ENCODE measurements at places on chromosomes 11 and 22.

DNA sequence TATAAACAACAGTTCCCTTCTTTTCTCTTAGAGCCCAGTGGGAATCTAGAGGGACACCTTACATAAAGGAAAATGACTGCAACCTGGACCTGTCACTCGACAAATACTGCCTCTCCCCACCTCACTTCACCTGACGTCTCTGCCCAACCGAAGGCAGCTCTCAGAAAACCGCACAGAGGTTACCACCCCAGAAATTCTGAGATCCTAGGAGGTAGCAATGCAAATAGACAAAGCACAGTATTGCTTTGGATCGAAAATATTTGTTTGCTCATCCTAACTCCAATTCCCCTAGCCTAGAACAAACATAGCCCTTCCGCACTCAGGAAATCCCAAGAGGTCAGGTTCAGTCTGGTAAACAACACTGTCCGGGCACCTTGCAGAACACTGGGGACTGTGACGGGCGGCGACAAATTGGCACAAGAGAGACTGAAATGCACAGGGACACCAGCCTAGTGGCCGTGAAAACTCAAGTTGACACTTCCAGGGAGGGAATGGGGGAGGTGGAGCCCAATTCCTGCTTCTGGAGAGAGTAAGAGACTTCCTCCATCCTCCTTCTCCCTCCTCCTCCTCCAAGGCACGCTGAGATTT, 420 bp upstream of the TRIM44 start:
- DNase-seq = no peak

DNA sequence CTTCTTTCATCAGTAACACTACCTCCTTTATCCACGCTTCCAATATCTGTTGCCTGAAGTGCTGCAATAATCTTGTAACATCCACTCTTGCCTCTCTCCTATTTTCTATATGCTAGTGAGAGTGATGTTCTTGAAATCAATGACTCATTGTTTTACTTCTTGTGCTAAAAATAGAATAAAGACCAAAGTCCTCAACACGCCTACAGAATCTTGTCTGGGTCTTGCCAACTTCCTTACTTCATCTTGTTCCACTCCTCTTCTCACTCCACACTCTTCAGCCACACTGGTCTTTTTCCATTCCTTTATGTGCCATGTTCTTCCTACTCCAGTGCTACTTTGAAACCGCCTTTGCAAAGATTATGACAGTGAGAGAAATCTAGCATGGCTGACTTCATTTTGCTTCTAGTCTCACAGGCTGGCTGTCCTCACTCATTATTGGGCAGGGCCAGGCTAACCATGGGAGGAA, 136.4 kb downstream of the CCDC81 start:
- DNase-seq = no peak

DNA sequence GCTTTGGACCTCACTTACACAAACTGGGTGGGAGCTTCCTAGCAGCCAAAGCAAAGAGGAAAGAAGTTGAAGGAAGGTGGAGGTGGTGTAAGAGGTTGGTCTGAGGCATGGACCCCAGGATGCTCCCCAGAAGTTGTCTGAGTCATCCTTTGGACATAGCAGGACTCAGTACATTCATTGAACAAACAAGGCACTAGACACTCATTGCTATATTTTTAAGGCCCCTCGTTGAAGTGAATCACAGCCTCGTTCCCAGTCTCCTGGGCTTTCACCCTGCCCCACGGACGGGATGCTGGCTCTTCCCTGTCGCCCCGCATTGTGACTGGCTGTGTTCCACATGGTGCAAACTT, 95.9 kb upstream of the FGF3 start:
- DNase-seq = no peak

DNA sequence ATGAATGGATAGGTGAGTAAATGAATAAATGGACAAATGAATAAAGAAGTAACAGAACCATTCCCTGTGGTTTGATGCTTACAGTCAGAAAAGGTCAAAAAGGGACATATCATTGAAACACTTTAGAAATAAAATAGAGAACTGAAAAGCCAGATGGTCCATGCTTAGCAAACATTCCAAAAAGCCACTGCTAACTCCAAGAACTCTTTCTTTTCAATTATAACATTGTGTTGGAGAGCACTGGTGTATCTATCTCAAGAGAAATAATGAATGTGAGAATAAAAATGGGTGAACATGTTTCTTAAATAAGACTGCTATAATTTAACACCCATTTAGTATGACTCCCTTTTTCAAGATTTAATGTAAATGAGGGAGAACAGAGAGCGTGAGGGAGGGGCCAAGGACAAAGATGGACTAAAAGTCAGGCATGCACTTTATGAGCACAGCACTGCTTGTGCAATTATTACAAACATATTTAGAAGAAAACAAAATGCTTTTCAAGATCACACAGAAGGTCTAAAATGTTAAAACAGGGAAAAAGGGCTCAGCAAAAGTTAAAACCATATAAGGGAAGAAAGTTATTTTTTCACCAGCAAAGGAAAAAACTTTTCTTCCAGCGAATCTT, 224.3 kb upstream of the PITPNB start:
- DNase-seq = no peak

- no peak for DNase-seq
Measured at GRCh38 chr22:17243524-17243923, 24.3 kb upstream of the ADA2 start.

- DNase-seq = no peak
Measured at GRCh38 chr11:34273099-34273498, 84.7 kb downstream of the ABTB2 start.

DNA sequence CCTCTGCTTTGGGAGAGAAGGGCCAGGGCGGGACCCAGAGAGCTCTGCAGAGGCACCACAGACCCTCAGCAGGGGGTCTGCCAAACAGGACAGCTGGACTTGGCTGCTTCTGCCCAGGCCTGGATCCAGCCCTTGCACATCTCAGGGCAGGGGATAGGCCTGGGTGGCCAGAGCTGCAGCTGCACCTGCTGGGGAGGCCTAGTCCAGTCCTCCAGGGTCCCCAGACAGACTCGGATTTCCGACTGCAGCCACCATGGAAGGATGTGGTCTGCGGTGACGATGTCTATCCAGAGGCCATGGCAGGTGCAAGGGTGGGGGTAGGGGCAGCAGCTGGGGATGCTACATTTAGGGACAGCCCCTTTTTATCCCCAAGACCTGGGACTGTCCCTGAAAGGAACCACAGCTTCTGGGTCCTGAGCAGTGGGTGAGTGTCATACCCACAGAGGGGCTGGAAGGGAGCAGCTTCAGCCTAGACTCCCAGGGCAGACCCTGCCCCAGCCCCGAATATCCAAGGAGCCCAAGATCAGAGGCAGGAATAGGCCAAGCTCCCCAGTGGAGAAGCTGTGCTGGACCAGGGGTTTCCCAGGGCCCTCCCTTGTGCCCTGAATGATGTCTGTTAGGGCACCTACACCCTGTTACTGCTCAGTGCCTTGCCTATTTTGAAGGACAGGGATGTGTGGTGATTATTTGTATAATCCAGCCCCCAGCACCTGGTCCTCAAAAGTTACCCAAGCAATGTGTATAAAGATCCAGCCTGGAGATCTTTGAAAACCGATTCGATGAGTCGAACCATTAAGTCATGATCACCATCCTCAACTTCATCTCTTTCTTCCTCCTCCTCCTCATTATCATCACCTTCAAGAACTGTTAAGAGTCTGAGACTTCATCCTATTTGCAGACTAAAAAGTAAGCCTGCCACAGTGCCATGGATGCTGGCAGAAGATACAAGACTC, 2.5 kb upstream of the IGLL5 start:
- no peak for DNase-seq

- no peak for DNase-seq
Measured at GRCh38 chr11:60912223-60912850, 1.6 kb upstream of the TMEM109 start.

DNA sequence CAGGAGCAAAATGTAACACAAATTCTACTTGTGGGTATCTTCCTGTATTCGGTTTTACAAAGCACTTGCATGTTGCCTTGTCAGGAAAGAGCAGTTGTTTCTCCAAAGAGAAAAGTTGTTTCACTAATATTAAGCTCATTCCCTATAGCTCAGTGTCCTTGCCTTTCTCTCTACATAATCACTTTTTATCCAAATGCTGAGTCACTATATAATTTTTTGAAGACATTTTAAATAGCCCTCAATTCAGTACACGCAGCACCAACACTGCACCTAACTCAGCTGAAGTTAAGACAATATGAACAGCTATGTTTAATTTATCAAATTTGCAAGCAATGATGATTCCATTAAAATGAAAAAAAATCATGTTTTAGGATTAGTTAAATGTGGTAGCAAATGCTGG, 14.5 kb upstream of the MRTFA start:
- DNase-seq = no peak

DNA sequence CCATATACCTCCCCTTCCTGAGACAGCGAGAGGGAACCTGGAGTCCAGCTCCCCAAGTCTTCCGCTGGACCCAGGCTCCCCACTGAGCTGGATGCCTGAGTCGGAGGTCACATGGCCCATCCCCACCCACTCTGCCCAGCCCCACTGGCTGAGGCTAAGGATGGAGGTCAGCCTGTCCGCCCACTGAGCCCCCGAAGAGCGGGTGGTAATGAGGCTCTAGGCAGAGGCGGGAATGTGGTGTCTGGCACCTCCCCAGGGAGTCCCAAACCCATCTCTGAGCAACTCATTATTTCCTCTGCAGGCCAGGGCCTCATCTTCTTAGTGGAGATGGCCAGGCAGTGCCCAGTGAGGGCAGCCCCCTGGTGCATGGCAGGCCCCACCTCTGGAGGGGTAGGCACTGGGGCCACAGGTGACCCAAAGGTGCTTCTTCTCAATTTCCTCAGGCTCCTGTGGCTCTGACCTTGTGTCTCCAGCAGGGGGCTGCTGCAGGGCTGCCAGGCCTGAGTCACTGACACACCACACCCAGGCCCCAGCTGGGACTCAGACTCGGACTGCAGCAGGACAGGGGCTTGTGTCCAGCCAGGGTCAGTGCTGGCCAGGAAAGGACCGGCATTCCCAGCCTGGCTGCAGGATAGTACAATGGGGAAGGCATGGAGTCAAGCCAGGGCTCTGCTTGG, 10.2 kb upstream of the PDE2A start:
- DNase-seq = no peak

DNA sequence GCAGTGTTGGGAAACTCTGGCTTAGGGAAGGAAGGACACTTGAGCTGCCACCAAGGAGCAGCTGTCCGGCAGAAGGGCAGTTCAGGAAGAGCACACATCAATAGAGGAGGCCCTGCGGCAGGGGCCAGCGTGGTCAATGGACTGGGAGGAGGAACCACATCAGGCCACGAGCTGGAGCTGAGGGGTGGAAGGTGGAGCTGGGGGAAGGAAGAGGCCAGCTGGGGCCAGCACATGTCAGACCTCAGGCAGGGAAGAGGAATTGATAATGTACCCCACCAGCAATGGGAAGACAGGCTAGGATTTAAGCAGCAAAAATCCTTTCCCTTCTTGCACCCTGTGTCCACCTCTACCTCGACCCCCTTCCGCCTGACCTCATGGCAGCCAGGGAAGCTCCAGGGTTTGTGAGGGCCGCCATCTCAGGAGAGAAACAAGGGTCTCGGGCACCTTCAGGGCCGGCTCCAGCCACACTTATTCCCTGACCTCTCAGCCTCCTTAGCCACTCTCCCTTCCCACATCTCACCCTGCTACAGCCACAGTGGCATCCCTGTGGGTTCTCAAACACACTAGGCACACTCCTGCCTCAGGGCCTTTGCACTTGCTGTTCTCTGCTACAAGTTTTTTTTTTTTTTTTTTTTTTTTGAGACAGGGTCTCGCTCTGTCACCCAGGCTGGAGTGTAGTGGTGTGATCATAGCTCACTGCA, 157.8 kb upstream of the GRK3 start:
- DNase-seq = no peak

DNA sequence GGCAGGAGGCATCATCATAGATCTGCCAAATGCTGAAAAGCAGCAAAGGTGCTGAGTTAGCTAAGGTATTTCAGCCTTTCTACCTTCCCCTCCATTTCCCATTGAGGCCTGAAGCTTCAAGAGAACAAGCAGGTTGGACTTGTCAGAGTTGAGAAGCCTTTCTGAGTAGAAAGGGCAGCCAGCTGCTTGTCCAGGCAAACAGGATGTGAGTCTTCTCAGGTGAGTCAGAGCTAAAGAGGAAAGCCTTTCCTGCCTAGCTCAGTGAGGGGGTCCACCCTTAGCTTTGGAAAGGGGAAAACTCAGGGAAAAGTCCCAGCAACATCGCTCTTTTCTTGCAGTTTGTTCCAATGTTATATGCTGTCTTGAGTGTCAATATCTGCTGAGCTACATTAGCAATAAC, 13.2 kb upstream of the MPZL2 start:
- DNase-seq = no peak

- DNase-seq = no peak
Measured at GRCh38 chr11:64639885-64640284, 48.9 kb downstream of the SLC22A12 start.

DNA sequence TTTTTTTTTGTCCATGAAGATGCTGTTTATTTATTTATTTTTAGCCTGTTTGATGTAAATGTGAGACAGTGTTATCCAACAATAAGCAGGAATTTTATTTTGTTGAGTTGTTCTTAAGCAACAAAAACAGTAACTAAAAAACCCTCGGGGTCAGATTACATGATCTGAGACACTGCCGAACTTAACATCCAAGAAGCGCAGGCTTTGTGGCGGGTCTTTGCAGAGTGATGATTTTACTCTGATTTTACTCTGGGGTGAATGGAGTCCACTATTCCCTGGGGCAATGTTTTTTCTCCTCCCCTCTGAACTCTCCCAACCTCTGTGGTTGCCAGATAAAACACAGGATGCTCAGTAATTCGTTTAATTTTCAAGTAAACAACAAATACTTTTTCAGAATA, 450.1 kb upstream of the B3GAT1 start:
- DNase-seq = no peak

DNA sequence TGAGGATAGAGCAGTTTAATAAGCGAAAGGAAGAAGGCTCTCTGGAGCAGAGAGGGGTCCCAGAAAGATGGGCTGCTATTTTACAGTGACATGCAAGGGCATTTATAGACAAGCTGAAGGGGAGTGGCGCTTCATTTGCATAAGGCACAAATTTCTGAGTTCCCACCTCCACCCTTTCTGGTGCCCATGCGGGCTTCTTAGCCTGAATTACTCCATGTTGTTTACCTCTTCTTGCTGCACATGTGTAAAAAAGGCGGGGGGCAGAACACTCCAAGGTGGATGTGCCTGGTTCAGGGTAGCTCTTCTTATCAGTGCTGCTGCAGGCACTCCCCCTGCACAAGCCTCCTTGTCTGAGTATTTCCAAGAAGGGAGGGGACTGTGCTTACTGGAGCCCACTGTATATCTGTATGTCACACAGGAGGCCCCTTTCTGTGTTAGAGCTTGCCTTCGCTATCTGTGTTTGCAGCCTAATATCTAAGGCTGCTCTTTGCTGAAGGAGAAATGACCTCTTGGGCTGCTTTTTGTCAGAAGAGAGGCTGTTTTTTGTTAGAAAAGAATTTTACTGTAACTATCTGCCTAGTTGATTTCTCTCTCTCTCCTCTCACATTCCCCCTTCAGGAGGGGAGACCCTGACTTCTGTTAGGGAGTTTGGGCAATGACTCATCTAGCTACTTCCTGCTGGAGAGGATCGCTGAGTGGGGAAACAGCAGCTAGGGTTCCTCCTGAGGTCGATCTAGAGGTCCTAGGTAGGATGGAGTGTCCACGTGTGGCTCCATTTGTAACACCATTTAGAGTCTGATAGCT, 1057.0 kb upstream of the CNTN5 start:
- DNase-seq = no peak

- DNase-seq = no peak
Measured at GRCh38 chr11:61489833-61490721, 18.5 kb upstream of the LRRC10B start.

All from left renal pelvis (tissue), 4 donors.